Parietal lobe (tissue), 2 donors: ENCODE measurements at places on chromosomes 6 and 20. TPM values are rescaled to one million over a fixed set of nuclear protein-coding genes. Genes with fewer than 3 reads are reported as not detected.

Gene WFDC5
- not detected for total RNA-seq

Gene BHLHE23
- 0.94 TPM for total RNA-seq

Gene MCHR2
- 8.5 TPM for total RNA-seq

Gene OR2H2
- total RNA-seq: not detected

Gene OR12D3
- not detected for total RNA-seq

Gene IRAK1BP1
- total RNA-seq: 35.4 TPM

Gene BTNL2
- total RNA-seq: not detected

Gene OGFRL1
- total RNA-seq: 24.1 TPM
